ENCODE measurements at places on chromosomes 5 and 9.

- H3K27me3 ChIP-seq: no peaks in the 10 kb centered on the region
- H3K4me1 ChIP-seq: peaks cover 36% of the 10 kb centered on the region
Observed at GRCh38 chr5:78359831-78360673, at the start of gene SCAMP1. Gene SCAMP1 (plus strand): TSS chr5:78360617. CDS start chr5:78360672, 55 bp downstream.

DNA sequence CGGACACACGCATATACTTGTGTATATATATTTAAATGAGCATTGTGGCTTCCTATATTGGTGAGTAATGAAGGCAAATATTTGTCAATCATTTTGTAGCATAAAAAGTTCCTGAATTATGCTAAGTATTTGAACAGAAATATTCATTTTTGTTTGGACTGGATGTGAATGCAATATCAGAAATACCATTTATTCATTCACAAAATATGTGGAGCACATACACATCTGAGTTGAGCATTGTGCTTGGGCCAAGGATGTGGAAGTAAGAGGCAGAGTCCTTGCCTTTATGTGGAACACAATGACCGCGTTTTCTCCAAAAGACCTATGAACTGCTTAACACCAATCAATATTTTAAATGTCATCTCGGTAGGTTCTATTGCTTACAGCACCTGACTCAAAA is 1086.5 kb downstream of the NR2F1-AS1 start:
- no peak for DNase-seq
- no peaks in the 10 kb centered on the region for H3K4me1 ChIP-seq
- no peak overlapping the region for H3K4me3 ChIP-seq
- no peaks in the 10 kb centered on the region for H3K36me3 ChIP-seq
- no peaks in the 10 kb centered on the region for H3K27me3 ChIP-seq
- H3K27ac ChIP-seq: no peak overlapping the region

GRCh38 chr5:179375236-179375685 is 30.0 kb upstream of the ADAMTS2 start:
- DNase-seq: no peak
- H3K27ac ChIP-seq: no peak overlapping the region
- no peaks in the 10 kb centered on the region for H3K36me3 ChIP-seq
- H3K4me1 ChIP-seq: no peaks in the 10 kb centered on the region
- no peaks in the 10 kb centered on the region for H3K27me3 ChIP-seq

DNA sequence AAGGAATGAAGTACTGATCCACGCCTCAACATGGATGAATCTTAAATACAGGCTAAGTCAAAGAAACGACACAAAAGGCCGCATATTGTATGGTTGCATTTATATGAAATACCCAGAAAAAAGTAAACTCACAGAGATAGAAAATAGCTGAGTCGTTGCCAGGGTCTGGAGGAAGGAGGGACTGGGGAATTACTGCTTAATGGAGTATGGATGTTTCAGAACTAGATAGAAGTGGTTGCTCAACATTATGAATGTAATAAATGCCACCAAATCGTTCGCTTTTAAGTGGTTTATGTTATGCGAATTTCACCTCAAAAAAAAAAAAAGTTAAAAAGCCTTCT is 784 bp upstream of the MSANTD3 start:
- DNase-seq: no peak
- H3K4me3 ChIP-seq: peak overlapping the region; percentile 83
- peaks cover 31% of the 10 kb centered on the region for H3K4me1 ChIP-seq
